ENCODE measurements at places on chromosomes 2 and 18.

DNA sequence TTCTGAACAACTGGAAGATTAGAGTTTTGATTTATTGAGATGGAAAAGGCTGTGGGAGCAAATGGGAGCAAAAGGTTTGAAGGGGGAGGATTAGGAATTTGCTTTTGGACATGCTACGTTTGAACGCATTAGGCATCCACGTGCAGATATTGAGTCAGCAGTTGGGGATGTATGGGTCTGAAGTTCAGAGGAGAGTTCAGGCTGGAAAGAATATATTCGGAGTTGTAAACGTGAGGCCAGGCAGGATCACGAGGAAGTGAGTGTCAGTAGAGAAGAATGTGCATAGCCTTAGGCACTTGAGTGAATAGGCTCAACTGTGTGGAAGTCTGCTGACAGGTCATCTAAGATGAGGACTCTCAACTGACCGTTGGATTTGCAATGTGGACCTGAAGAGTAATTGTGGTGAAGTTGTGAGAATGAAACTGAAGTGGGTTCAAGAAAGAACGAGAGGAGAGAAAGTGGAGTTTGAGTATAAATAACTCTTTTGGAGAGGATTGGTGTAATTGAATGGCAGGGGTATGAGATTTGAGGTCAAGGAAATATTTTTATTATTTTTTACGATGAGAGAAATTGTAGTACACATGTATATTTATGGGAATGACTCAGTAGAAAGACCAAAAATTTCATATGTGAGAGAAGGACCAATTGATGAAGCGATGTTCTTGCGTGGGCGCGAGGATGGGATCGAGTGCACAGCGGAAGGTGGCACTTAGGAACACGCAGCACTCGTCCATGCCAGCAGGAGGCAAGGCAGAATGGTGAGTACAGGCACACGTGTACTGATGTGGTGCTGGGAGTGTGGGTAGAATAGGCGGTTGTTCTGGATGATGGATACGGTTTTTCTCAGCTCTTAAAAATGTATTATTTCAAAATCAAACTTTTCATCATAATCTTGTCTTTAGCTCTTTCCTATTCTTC is 40.5 kb upstream of the POLE4 start:
- DNase-seq = no peak

DNA sequence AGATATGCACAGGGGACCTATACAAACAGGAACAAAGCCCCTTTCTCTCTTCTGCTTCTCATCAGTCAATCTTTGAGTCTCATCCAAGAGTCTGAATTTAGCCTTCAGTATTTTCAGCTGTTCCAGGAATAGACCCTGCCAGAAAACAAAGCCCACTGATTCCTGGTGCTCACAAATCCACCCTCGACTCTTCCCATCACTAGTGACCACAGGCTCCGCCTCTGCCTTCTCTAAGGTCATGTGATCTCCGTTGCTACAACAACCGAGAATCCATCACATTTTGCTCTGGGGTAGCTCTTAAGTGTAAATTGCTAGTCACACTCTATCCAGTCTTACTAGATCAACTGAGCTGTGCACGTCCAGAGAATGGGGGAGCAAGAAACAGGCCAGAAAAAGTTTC is 46.4 kb upstream of the SPTBN1 start:
- DNase-seq = no peak

GRCh38 chr18:6310714-6311113 is 104.0 kb downstream of the L3MBTL4 start:
- DNase-seq = no peak

DNA sequence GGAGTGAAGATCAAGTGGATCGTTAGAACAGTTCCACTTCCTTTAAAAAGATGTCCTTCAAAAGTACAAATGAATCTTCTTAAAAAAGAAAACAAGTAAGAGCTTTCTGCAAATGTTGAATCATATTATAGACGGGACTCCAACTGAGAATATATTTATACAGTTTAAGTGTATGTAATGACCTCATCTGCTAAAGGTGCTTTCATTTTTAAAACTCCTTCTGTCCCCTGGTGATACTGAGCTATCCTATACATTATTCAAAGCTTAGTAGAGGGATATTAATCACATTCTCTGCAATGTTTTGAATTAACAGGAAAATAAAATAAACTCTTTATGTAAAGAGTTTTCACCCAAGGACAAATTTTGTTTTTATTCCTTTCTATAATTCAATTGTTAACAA is 420.7 kb upstream of the SLC8A1 start:
- no peak for DNase-seq

- DNase-seq = no peak
These were observed 18.9 kb downstream of the LDAH start for GRCh38 chr2:20803974-20804373.

- no peak for DNase-seq
These were observed 341.5 kb upstream of the ETAA1 start for GRCh38 chr2:67055387-67056304.

DNA sequence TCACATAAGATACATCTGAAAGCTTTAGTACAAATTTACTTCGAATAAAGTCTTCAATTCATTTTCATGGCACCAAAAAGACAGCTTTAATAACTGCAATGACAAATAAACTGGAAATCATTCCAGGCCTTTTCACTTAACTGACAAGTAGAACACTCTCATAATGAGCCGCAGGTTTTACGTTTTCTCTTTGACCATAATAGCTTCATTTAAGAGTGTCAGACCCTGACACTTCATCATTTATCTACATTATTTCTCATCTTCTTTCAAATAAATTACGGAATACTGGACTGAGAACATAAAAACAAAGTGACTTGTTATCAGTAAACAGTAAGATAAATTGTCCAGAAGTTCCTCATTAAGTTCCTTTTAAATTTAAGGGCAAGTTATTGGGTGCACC is 1252.9 kb upstream of the ACVR2A start:
- no peak for DNase-seq

DNA sequence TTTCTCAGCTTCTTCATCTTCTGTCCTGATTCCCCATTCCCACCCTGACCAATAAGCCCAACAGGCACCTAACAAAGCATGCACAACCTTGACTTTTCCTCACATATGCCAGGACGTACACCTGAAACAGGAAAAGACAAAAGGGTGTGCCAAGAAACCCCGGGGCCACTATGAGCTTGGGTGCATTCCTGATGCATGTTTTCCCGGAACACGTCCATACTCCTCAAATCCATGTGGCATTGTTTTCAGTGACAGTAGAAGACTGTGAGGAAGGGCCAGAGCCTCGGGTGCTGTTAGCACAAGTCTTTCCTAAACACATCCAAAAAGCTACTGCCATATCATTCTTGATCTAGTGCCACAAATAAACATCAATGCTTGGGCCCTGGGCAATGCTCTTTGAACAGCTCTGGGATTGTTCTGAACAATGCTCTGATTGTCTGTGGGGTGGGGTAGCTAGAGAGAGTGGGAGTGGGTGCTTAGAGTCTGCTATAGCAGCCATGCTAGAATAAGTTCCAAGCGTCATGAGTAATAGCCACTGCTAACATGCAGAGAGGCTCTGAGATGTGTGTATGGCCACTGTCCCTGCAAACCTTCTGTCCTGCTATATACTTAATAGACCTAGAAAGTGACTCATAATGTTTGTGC is 181.7 kb upstream of the CRIM1 start:
- DNase-seq = no peak

GRCh38 chr2:109523121-109523520 is 90.6 kb downstream of the SEPTIN10 start:
- DNase-seq = no peak

DNA sequence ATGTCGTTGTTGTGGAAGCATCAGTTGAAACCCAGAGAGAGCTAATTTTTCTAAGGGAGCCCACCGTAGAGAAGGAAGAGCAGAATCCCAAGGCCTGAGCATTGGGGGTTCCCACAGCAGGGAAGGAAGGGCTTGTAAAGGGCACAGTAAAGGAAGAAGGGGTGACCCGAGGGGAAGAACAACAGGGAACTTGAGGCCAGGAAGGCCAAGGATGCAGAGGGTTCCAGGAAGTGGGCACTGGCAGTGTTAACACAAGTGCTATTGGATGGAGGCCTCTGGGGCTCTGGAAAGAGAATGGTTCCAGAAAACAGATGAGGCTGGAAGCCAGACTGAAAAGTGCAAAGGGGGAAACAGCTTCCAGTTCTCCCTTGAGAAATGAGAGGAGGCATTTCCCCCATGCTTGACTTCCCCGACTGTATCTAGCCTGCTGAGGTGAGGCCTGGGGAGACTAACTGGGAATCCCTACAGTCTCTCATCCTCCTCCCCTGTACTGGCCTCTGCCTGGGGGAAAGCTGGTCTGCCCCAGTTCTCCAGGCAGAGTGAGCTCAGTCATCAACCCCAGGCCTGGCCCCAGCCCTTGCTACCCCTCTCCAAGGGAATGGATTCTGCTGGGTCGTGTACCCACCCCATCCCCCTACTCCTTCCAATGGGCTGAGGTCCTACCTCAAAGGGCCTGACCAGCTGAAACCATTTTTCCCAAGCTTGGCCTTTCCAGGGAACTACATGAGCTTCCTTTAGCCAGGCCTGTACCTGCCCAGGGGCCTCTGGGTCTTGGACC is 43.2 kb upstream of the MRPL33 start:
- DNase-seq = no peak

DNA sequence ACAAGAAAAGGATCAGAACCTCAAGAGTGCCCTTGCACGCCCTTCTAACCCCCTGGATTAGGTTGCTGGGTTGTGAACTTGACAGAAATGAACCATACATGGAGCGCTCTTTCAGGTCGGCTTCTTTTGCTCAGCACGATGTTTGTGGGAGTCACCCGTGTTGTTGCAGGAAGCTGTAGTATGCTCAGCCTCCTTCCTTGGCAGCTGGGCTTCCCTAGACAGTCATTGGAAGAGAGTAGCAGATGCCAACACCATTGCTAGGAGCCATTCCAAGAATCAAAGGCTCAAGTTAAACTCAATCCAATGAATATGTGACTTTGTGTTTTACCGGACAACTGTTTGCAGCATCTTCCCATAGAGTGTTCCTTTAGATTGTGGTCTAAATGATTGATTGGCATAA is 47.0 kb downstream of the RAB12 start:
- no peak for DNase-seq

DNA sequence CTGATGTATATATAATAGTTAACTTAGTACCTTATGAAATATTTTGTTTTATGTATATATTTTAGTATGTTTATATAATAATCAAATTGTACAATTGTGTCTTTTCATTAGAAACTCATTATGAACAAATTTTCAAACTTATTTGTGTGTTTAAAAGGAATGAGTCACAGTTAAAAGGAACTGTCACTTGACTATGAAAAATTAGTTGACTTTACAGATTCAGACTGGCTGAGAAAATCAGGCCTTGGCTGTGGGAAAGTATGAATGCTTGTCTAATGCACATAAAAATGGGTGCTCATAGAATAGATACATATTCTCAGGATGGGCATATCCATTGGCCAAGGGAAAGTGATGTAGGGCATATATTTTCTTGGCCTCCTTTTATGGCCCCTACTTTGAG is 576.8 kb downstream of the SATB2 start:
- DNase-seq = no peak

DNA sequence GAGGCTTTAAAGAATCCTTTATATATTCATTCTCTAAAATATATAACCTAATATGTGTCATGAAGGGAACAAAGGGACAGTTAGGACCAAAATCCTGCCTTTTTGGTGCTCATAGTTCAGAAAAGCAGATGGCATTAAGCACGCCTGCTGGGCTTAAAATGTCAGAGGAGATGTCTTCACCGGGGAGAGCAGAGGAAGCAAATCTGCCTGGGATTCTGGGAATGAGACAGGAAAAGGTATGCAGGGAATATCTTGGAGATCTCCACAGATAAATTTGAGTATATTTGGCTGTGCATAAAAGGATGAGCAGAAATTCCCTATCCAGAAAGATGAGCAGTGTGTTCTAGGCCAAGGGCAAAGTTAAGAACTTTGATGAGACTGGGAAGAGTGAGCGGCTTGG is 45.5 kb downstream of the FSHR start:
- DNase-seq = no peak

DNA sequence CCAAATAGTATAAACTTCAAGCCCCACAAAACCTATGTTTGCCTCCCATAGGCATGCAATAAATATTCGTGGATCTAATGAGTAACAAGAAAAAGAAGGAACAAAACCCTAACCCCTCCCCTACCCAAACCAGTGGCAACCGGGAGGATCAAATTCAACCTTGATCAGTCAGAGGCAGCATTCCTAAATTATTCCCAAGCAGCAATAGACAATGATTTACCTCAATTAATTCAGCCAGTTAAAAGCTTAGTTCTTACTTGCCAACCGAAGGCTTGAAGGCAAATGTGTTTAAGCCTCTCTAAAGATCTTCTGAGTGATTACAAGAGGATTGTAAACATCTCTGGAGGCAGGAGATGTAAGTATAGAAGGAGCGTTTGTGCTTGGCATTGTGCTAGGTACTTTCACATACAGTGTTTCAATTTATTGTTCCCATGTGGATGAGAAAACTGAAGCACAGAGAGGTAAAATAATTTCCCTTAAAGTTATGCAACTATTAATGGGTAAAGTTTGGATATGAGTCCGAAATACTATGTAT is 197.7 kb downstream of the MTX2 start:
- no peak for DNase-seq
